Fibroblast of lung (primary cell): ENCODE measurements at places on chromosomes 6 and 20.

DNA sequence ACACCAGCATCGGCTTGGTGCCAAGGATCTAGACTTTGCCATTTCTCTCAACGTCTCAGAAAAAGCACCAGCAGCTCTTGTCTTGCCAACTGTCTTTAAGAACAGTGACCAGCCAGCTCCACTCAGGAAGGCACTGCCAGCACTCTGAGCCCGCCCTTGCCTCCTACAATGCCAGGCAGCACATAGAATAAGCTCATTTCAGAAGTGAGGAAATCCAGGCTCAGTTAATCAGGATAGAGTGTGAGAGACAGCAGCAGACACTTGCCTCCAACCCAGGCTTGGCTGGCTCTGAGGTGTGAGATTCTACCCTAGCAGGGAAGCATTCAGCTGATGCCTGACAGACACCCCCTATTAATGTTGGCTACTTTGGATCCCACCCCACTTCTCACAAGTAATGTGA, 4.3 kb upstream of the SYNDIG1 start:
- DNase-seq: no peak

DNA sequence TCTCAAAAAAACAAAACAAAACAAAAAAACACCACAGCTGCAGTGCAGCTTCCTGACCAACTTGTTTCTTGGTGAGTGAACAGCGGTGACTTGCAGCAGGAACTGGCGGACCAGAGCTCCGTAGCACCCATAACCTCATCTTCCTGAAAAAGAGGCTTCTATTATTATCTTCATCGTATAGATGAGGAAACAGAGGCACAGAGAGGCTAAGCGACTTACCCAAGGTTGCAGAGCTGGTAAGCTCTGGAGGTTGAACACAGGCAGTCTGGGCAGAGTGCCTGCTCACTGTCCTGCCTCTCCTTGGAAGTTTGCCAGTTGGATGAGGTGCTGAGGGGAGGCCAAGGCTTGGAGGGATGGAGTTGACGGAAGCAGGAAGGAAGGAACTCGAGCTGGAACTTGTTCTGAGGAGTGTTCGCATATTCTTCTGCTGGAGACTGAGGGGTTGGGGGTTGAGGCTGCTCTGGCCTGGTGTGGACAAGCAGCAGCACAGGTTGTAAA, 47.9 kb upstream of the CCDC167 start:
- DNase-seq: peak; percentile 70

- DNase-seq: peak; percentile 55
Observed at GRCh38 chr6:158647501-158647900, 2.4 kb upstream of the SYTL3 start.

DNA sequence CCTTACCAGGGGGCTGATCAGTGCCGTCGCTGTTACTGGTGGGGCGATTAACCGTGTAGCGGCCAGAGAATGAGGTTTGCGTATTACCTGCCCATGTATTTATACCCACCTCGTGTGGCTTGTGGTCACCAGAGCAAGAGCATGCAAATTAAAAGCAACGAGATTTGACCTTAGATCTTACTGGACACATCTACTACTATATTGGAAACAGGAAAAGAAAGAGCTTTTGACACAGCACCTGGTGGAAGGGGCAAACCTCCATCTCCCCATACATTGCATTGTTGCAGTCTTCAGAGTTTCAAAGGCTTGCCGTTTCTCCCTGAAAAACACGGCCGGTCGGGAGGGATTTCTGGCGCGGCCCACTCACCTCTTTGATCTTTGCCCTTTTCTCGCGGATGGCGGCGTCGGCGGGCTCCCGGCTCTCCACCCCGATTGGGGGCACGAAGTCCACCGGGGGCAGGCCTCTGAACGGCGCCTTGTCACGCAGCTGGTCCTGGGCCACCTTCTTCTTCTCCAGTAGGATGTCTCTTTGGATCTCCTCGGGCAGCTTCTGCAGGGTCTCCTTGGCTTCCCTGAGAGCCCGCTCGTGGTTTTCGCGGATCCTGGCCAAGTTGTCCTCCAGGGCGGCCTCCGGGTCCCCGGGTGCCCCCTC, 1.3 kb downstream of the MAN1A1 start:
- peak; percentile 7 for DNase-seq

- peak; percentile 28 for DNase-seq
Observed at GRCh38 chr6:42988486-42989020, 4.2 kb downstream of the PPP2R5D start.

- DNase-seq: no peak
Observed at GRCh38 chr6:166498228-166498627, 88.2 kb downstream of the RAMACL start.

DNA sequence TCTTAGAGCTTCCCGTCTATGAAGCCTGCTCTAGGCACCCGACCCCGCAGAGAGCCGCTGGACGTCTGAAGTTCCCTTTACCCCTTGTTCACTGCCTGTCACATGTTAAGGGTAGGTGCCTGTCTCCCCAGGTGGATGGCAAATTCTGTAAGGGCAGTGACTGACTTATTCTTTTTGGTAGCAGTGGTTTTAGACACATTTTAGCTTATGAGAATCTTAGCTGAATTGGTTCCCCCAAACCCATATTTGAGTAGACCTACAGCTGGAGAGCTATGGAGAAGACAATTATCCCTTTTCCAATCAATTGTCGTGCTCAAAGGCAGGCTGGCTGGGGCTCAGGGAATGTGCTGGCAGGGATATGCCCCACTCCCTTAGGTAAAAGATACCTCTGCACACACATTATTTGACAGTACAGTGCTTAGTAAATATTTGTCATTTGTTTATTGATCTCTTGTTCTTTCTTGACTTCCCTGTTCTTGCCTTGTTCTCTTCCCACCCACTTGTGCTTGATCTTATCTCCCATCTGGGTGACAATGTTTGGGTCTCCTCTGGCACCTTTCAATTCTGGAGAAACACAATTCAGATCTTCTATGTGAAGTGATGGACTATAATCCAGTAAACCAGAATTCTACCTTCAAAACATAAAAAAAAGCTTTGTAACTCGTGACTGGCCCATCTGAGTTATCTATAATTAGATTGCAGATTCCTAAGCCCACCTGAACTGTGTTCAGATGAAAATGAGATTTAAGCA, 114.3 kb upstream of the SLC2A12 start:
- DNase-seq: no peak

DNA sequence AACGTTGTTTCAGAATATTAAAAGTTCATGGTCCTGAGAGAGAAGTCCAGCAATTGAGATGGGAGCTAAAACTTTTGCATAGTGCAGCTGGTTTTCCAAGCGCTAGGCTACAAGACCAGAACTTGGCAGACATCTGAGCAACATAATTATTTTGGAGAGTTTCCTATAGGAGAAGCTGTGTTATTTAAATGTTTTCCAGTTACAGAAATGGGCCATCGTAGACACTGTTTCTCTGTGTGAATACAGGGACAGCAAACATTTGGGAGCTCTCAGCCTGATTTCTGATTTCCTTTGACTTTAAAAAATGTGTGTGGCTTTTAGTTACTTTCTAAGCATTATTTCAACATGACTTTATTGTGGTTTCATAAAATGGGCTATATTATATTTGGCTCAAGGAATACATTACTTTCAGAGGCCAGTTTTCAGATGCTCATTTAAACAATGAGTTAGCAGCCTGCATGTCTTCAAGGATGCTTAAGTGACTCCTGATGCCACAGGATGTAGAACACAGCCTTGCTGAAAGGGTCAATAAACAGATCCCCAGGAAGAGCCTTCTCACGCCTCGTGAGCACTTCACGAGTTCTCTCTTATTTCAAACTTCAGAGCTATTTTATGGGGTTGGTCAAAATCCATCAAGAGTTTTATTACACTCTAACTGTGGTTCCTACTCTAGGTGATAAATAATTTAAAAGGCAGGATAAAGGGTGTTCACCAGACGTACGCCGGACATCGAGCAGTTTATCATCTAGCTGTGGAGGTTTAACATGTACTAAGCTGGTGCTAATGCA, 193.8 kb downstream of the SMOC2 start:
- DNase-seq: no peak

DNA sequence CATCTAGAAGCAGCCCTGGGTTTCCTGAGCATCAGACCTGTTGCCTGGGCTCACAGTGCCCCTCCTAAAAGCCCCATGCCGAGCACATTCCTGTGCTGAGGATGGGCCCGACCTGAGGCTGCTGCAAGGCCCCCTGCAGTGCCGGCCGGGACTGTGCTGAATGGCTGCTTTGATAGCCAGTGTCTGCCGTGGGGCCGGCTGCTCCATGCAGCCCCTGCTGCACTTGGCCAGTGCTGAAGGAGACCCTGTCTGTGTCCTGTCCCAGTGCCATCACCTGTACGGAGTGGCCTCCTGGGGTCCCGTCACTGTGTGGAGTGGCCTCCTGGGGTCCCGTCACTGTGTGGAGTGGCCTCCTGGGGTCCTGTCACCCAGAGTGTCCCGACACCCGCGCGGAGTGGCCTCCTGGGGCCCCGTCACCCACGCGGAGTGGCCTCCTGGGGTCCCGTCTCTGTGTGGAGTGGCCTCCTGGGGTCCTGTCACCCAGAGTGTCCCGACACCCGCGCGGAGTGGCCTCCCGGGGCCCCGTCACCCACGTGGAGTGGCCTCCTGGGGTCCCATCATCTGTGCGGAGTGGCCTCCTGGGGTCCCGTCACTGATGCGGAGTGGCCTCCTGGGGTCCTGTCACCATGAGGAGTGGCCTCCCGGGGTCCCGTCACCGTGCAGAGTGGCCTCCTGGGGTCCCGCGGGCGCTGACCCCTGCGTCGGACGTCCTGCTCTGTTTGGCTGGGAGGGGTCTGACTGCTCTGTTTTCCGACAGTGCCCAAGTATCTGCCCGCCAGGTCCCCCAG, 7.0 kb downstream of the COL9A3 start:
- no peak for DNase-seq

DNA sequence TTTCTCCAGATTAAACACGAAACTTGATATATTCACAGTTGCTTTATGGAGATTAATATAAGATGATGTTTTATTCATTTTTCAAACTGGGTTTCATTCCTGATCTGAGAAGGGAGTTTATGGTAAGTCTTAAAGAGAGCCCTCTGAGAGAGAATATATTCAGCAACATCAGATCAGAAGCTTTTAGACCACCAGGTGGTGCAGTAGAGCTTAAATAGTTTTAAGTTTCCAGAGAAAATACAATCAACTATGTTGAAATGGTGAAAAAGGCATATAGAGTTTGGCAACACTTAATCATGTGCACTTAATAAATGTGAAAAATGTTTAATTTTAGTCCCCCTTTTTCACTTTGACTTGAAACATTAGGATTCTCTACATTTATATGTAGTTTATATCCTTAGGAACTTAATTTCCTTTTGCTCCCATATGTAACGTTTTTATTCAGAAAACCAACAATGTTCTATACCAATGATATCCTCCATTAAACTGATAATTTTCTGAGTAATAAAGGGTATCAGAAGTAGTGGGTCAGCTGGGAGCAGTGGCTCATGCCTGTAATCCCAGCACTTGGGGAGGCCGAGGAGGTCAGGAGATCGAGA, 86.4 kb upstream of the CLDN20 start:
- peak; percentile 54 for DNase-seq

DNA sequence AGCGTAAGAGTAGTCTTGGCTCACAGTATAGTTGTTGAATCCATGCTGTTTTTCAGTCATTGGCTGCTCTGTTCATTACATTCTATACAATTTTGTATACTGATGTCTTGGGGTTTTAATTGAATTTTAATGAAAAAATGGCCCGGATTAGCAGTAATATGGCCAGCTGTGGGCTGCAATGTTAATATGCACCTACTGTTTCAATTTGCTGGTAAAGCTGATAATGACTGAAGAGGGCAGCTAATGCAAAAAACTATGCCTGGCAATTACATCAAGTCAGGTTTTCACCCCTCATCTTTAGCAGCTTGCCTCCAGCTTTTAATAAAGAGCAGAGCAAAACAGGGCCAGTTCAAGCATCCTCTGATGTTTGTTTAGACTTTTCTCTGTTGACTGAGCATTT, 394.5 kb downstream of the PLCB1 start:
- DNase-seq: no peak

- no peak for DNase-seq
Observed at GRCh38 chr6:50591135-50591534, 122.2 kb upstream of the TFAP2D start.

- no peak for DNase-seq
Observed at GRCh38 chr6:143528164-143528811, 16.8 kb upstream of the FUCA2 start.

GRCh38 chr6:157823528-157824370, 703 bp downstream of the SNX9 start:
- peak; percentile 85 for DNase-seq
